NCI-H510A (cell line): ENCODE measurements at places on chromosomes 16 and 17.

DNA sequence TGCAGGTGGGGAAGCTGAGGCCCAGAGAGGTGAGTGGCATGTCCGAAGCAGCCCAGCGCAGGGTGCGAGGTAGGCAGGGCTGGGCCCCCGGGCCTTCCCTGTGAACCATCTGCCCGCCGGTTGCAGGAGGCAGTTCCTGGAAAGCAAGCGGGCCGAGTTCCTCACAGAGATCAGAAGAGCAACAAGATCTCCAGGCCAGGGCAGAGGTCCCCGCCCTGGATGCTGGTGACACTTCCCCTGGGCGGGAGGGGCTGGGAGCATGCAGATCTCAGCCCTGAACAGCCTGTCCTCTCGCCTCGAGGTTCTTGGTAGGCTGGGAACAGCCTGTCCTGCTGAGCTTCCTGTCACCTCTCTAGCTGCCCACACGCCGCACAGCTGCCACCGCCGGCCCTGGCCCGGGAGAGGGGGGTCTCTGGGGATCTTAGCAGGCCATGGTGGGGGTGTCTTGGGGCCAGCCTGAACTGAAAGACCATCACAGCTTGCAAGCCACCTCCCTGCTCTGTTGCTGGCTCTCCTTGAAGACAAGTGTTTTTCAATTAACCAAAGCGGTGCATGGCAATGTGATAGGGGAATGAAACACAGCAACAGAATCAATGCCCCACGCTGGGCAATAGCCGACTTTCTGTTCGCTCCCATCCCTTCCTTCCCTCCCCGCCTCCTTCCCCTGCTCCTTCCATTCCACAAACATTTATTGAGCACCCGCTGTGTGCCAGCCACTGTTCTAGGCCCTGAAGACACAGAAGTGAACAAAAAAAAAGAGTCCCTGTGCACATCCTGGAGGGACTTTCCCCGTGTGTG, 31.7 kb downstream of the SOCS1 start:
- no peak for DNase-seq

GRCh38 chr17:69907132-69907847, 167.7 kb upstream of the KCNJ16 start:
- no peak for DNase-seq

DNA sequence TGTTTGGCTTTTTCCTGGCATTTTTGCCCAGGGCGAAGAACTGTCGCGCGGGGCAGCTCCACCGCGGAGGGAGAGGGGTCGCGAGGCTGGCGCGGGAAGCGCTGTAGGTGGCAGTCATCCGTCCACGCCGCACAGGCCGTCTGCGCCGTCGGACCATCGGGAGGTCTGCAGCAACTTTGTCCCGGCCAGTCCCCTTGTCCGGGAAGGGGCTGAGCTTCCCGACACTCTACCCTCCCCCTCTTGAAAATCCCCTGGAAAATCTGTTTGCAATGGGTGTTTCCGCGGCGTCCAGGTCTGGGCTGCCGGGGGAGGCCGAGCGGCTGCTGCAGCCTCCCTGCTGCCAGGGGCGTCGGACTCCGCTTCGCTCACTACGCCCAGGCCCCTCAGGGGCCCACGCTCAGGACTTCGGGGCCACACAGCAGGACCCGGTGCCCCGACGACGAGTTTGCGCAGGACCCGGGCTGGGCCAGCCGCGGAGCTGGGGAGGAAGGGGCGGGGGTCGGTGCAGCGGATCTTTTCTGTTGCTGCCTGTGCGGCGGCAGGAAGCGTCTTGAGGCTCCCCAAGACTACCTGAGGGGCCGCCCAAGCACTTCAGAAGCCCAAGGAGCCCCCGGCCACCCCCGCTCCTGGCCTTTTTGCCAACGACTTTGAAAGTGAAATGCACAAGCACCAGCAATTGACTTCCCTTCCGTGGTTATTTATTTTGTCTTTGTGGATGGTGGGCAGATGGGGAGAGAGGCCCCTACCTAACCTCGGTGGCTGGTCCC, 2.3 kb upstream of the CBX4 start:
- no peak for DNase-seq

- no peak for DNase-seq
Observed at GRCh38 chr17:13490906-13491482, 110.7 kb downstream of the HS3ST3A1 start.

DNA sequence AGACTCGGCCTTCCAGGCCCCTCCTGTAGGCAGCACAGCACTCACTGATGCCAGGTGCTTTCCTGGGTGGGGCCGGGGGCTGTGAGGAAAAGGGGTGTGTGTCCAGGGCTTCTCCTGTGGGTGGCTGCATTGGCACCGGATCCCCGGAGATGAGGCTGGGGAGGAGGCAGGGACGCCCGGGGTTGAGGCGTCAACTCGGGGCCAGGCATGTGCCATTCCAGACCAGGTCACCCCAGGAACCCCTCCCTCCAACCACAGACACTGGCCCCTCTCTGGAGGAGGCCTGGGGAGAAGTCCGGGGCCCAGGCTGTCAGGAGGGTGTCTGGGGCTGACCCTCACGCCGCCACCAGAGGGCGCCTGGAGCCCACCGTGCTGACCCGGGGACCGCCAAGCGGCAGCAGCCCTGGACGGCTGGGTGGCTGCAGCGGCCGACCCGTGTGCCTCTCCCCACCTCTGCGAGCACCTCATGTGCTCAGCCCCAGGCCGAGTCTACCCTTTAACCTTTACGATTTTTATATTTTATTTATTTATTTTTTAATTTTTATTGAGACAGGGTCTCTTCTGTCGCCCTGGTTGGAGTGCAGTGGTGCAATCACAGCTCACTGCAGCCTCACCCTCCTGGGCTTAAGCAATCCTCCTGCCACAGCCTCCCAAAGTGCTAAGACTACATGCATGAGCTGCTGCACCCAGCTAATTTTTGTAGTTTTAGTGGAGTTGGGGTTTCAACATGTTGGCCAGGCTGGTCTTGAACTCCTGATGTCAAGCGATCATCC, 3.2 kb upstream of the METRN start:
- DNase-seq = no peak

DNA sequence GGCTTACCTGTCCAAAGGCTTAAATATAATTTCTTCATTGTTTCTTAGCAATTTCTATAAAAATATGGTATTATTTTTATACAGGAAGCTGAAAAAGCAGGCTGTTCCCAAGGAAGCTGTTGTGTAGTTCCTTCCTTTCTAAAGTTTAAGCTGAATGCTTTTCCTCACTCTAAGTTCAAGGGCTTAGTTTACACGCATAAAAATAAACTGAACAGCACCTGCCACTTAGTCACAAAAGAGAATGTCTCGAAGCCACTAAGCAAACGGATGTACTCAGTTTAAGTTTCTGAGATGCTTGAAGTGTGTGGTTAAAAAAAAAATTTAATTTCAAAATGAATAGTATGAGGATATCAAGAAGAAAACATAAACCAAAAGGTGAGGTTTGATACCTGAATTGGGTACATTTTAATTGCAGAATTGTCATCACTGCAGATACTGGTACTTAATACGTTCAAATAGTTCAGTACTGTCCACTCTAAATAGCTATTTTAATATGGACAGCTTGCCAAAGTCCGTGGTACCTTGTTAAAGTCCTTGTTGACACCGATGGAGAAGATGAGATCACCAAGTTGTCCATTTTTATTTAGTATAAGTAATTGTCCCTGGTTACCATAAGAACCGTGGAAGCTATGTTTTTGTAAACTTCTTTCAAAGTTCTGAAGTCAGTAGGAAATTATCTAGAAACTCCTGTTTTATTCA, 38.1 kb downstream of the MRTFB start:
- no peak for DNase-seq

DNA sequence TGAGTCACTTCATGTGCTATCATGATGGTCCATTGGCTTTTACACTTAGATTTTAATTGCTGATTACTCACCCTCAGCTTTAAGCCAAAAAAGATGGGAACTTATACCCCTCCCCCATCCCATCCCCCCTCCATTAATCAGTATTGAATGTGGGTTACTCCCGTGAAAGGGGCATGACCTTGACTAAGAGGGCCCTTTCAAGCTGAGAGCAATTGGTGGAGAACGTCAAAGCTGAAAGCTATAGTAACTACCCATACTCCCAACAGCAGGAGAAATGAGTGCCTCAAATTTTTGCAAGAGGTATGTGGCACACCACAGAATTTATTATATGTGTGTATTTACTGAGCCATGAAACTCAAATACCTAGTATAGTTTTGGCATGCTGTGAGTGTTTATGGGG, 99.7 kb upstream of the CDH8 start:
- DNase-seq = no peak

DNA sequence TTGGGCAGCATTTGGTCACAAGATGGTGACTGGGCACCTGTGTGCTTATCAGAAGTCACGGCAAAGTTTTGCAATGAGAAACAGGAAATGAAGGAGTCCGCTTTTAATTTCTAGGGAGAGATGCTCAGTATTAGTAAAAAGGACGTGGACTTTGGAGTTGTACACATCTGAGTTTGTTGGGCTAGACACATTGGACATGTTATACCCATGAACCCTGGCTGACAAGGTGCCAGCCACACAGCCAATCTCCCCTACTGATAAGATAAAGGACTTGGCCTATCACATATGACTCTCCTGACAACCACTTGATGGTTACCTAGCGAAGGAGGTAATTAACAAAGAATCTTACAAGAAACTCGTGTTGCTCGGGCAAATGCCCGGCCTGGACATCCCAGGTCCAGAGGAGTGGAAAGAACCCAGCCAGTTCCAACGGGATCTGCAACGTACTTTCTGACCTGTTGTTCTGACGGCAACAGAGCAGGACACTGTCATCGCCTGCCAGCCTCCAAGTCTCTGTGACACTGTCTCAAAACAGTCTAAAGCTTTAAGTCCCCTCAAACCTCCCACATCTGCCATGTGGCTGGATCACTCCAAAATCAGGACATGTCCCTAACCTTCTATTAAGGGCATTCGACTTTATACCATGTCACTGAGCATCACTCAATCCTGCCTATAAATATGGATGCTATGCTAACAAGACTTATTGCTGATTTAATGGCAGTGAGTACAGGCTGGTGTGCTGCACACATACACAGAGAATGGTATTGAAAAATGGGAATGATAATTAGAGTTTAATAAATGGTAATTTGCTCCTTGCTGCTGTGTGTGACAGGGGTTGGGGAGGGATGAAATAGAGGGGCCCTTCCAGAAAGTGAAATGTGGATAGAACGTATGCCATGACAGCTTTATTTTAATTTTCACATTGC, 47.6 kb upstream of the LYRM9 start:
- DNase-seq = no peak

DNA sequence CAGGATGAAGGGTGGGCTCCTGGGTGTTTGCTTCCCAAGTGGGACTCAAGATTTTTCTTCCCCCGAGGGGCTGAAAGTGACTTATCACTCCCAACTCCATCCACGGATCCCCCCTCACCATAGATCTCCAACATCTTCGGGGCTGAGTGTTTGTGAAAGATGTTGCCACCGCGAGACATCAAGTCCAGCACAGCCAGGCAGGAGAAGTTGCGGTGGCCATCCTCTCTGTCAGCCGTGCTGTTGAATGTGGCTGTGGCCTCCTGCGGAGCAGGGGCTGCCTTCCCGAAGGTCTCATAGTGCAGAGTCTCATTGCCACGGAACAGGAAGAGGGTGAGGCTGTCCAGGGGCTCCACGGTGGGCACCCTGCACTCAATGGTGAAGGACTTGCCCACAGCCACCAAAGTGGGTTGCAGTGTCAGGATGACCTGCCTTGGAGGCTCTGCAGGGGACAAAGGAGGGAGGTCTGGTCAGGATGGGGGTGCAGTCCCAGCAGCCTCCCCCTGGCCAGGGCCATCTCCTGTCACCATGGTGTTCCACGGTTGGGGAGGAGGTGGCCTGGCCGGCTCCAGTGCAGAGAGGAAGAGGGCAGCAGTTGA, 5.5 kb downstream of the PRR29 start:
- no peak for DNase-seq

GRCh38 chr17:82812601-82813000, 27.2 kb downstream of the ZNF750 start:
- no peak for DNase-seq

DNA sequence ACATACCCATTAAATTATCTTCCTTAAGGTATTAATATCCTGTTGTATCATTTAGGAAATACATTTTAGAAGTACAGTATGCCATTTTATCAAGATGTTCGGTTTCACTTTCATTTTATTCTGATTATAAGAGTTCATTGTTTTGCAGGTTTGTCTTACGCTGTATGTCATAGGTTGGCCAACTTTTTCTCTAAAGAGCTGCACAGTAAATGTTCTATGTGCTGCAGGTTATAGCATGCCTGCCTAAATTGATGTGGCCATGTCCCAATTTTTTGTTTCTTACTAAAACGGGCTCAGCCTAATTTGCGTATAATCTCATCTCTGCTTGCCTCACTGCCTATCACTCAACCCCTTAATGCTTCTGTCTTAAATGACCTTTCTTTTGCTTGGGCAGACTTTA, 126.4 kb downstream of the USP22 start:
- no peak for DNase-seq

- no peak for DNase-seq
Observed at GRCh38 chr17:49471089-49471683, 23.9 kb upstream of the NGFR start.

DNA sequence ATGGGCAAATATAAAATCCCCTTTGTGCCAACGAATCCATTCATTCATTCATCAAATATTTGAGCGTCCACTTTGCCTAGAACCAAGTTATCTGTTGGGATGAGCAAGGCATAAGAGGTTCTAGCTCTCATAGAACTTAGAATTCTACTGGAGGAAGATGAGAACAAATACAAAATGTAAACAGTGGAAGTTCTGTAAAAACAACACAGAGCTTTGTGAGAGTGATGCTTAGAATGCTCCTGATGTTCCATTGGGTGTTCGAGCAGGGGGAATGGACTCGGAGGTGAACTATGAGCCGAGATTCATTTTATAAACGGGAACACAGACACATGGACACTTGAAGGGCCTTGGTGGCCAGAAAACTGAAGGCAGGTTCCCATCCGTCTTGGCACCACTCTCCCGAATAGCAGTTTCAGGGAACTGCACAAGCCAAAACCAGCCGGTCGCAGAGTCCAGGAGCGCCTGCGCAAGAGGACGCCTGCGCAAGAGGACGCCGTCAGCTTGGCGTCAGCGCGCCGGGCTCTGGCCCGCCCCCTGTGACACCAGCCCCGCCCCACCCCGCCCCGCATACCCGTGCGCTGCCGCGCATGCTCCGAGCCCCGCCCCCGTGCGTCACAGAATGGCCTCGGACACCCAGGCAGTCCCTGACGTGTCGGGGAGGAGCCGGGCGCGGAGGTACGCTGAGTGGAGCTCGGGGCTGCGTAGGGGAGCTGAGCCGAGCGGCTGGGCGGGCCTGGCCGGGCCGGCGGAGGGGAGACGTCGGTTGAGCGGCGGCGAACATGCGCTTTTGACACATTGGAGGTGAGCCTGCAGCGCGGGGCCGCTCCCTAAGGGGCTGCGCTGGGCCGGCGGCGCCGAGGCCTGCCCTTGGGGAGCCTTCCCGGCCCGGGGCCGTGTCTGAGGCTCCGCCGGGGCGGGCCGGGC, at the start of gene NDEL1:
Gene NDEL1 (plus strand): TSS at position 640 of the 924 bp plus-strand sequence. CDS start 8,388 bp downstream, outside the sequence.
- peak; percentile 94 for DNase-seq

- DNase-seq = no peak
Observed at GRCh38 chr17:9928601-9929333, 23.7 kb upstream of the RCVRN start.

GRCh38 chr16:31477220-31478216, 5.4 kb upstream of the SLC5A2 start:
- DNase-seq = peak; percentile 66
